ENCODE measurements at places on chromosomes 7 and 10. TPM values are rescaled to one million over a fixed set of nuclear protein-coding genes. Genes with fewer than 3 reads are reported as not detected.

The GDF2 gene
- total RNA-seq, result not detected

The KCND2 gene
- not detected for total RNA-seq

The HYAL4 gene
- not detected for total RNA-seq

The FRMD4A gene
- 1.2 TPM for total RNA-seq

The TMEM176B gene
- total RNA-seq, result not detected

The ITGA8 gene
- not detected for total RNA-seq

The PRSS37 gene
- total RNA-seq, result not detected

The TLL2 gene
- not detected for total RNA-seq

The FOXP2 gene
- 0.28 TPM for total RNA-seq

The EN2 gene
- total RNA-seq, result not detected

The CFAP58 gene
- total RNA-seq, result 0.56 TPM

The PPP1R9A gene
- 0.07 TPM for total RNA-seq

The ZMIZ2 gene
- 120 TPM for total RNA-seq

The AOAH gene
- total RNA-seq, result 44.5 TPM

The COMTD1 gene
- 39.8 TPM for total RNA-seq

The SLC39A12 gene
- total RNA-seq, result not detected

The RBP3 gene
- total RNA-seq, result not detected

The MYH16 gene
- not detected for total RNA-seq

The LMTK2 gene
- total RNA-seq, result 9.6 TPM

The IDE gene
- 25.9 TPM for total RNA-seq

The CHST12 gene
- 103 TPM for total RNA-seq

The ZNRF2 gene
- total RNA-seq, result 21.3 TPM

The PARD3 gene
- total RNA-seq, result 0.29 TPM

The PTPN20 gene
- 1.1 TPM for total RNA-seq

The CTBP2 gene
- 0.82 TPM for total RNA-seq

The KAZALD1 gene
- 0.30 TPM for total RNA-seq
